ENCODE measurements at places on chromosomes 16 and 17. TPM values are rescaled to one million over a fixed set of nuclear protein-coding genes. Genes with fewer than 3 reads are reported as not detected.
A peak's percentile ranks its signal among the peaks of the same experiment; 100 is the strongest.

MTHFSD gene
- 13.1 TPM for total RNA-seq

HCRT gene
- total RNA-seq, result not detected

ITGA2B gene
- 0.38 TPM for total RNA-seq

FSCN2 gene
- 0.72 TPM for total RNA-seq

GRCh38 chr16:17448640-17449638, 21.8 kb downstream of the XYLT1 start:
- peak; percentile 38 for DNase-seq
- H3K27ac ChIP-seq, result no peak overlapping the region
- H3K4me3 ChIP-seq, result no peak overlapping the region
- no peaks in the 10 kb centered on the region for H3K36me3 ChIP-seq

DNA sequence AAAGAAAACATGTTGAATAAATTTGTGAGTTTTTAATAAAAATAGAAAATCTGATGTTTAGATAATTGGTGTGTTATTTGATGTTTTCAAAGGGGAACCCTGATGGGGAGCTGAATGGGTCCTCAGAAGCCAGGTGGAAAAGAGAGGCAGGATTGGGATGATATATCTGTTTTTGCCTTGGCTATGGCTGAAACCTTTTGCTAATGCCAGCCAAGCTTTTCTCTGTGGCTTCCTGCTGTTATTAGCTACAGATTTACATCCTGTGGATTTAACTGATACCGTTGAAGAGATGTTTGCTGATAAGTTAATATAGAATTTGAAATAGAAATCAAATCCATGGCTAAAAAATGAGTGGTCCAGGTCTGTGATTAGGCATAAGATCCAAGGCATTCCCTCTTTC, 4.2 kb upstream of the AATF start:
- peaks cover 86% of the 10 kb centered on the region for H3K27me3 ChIP-seq
- no peak overlapping the region for H3K4me3 ChIP-seq
- H3K36me3 ChIP-seq, result no peaks in the 10 kb centered on the region
- H3K4me1 ChIP-seq, result peaks cover 7% of the 10 kb centered on the region
- DNase-seq, result no peak

GRCh38 chr17:64504769-64505339, 1.2 kb downstream of the DDX5 start:
- H3K27me3 ChIP-seq, result no peaks in the 10 kb centered on the region
- H3K4me1 ChIP-seq, result peaks cover 68% of the 10 kb centered on the region
- H3K36me3 ChIP-seq, result peaks cover 48% of the 10 kb centered on the region
- H3K27ac ChIP-seq, result peak overlapping the region; percentile 98
- DNase-seq, result peak; percentile 34

DNA sequence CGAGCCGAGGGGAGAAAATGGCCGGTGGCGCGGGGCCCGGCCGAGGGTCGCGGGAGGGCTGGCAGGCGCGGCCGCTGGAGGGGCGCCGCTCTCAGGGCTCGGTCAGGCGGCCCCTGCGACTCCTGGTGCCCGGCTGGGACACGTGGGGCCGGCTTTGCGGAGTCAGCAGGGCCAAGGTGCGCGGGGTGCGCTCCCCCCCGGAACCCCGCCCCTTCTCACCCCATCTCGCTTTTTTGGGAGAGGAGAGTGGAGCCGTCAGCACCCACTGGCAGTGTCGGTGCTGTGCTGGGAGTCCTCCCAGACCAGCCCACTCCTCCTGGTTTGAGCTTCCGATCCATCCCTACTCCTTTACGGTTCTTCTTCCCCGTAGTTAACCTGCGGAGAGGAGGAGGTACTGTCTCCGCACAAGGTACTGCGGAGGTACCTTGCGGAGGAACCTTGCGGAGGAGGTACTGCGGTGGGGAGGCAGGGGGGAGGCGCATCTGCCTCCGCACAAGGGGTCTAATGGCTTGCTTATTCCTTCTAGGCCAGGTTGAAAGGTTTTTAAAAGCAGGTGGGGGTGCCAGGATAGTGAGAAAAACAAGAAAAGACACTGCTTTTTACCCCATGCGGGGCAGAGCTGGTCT, 19.1 kb upstream of the CBX8 start:
- H3K4me1 ChIP-seq, result peaks cover 39% of the 10 kb centered on the region
- no peak overlapping the region for H3K27ac ChIP-seq
- no peaks in the 10 kb centered on the region for H3K36me3 ChIP-seq

GRCh38 chr16:51359141-51359955, 208.3 kb upstream of the SALL1 start:
- peak; percentile 17 for DNase-seq
- no peaks in the 10 kb centered on the region for H3K4me1 ChIP-seq
- H3K27me3 ChIP-seq, result no peaks in the 10 kb centered on the region
- H3K36me3 ChIP-seq, result no peaks in the 10 kb centered on the region
- no peak overlapping the region for H3K4me3 ChIP-seq

- H3K4me3 ChIP-seq, result no peak overlapping the region
- no peaks in the 10 kb centered on the region for H3K36me3 ChIP-seq
- DNase-seq, result no peak
- H3K27me3 ChIP-seq, result no peaks in the 10 kb centered on the region
- no peaks in the 10 kb centered on the region for H3K4me1 ChIP-seq
Measured at GRCh38 chr16:62816971-62817519, 780.8 kb upstream of the CDH8 start.

- H3K27ac ChIP-seq, result no peak overlapping the region
- peaks cover 8% of the 10 kb centered on the region for H3K4me1 ChIP-seq
- no peak for DNase-seq
- H3K27me3 ChIP-seq, result no peaks in the 10 kb centered on the region
- H3K36me3 ChIP-seq, result no peaks in the 10 kb centered on the region
Measured at GRCh38 chr16:85474621-85475217, 138.4 kb upstream of the GSE1 start.

GRCh38 chr16:81838794-81839193, 59.7 kb downstream of the PLCG2 start:
- no peak overlapping the region for H3K27ac ChIP-seq
- DNase-seq, result no peak
- no peaks in the 10 kb centered on the region for H3K36me3 ChIP-seq
- H3K27me3 ChIP-seq, result no peaks in the 10 kb centered on the region
- H3K4me1 ChIP-seq, result no peaks in the 10 kb centered on the region
- H3K4me3 ChIP-seq, result no peak overlapping the region
